ENCODE measurements at places on chromosomes 4 and X.

- DNase-seq = no peak
These were observed 24.1 kb downstream of the CXCL8 start for GRCh38 chr4:73764513-73764912.

DNA sequence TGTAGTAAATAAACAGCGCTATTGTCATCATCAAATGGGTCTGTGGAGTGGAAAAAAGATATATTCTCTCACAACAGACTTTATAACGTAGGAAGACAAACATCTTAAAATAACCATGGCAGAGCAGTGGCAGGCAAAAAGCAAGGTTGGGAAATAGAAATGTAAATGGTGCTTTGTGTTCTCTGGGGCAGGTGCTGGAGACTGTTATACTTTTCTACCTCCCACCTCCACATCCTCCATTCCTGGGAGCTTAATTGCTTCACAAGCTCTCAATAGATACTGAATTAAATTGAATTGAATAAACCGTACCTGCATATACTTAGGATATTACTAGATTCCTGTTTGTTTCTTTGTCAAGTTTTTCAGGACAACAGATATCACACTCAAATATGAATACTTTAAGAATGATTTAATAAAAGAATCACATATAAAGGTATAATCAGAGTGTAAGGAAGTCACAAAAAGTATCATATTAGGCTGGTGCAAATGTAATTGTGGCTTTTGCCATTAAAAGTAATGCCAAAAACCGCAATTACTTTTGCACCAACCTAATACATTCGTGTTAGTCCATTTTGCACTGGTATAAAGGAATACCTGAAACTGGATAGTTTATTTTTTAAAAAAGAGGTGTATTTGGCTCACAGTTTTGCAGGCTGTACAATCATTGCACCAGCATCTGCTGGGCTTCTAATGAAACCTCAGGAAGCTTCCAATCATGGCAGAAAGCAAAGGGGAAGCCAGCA is 367.3 kb downstream of the GRIA2 start:
- DNase-seq = no peak

- no peak for DNase-seq
These were observed 4.3 kb upstream of the FGG start for GRCh38 chr4:154616731-154617130.

DNA sequence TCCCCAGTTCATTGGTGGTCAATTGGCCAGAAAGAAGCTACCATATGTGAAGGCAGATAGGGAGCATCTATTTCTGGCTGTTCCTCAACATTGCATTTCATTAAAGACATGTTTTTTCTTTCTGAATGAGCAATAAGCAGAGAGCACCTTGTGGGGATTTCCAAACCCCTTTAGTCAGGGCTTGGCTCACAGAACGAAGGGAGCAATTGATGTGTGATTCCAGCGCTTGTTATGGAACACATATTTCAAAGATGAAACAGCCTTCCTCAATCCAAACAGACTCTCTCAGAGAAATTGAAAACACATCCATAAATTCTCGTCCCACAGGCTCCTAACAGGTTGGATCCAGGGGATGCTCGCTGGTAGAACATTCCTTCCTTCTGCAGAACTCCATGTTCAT is 84.1 kb downstream of the CLCN4 start:
- DNase-seq = no peak

DNA sequence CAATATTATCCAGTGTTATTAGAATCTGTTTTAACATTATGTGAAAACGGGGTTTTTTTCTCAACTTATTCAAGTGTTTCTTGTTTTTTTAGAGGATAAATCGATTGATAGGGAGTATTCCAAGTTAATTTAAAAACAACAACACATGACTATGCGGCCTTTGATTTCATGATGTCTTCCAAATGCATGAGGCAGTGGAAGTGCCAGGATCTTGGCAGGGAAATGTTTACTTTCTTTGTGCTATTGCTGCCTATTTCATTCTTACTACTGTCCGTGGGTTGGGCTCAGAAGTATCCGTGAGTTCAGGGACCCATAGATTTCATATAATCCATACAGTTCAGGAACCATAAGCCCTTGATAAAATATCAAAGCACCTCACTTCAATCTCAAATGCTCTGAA is 64.6 kb downstream of the ABCG2 start:
- no peak for DNase-seq

- no peak for DNase-seq
These were observed 190.3 kb upstream of the TAPT1 start for GRCh38 chr4:16416601-16417000.
